ENCODE measurements at places on chromosomes 6 and 20. TPM values are rescaled to one million over a fixed set of nuclear protein-coding genes. Genes with fewer than 3 reads are reported as not detected.

Gene PKHD1
- total RNA-seq: 0.14 TPM

Gene GSTA3
- total RNA-seq: not detected

GRCh38 chr6:78577585-78577984 is 289.8 kb upstream of the IRAK1BP1 start:
- no peak for DNase-seq

- DNase-seq: no peak
Observed at GRCh38 chr6:75824160-75824559, 75.1 kb downstream of the MYO6 start.

- no peak for DNase-seq
Observed at GRCh38 chr6:107062691-107063090, 34.7 kb downstream of the MTRES1 start.

DNA sequence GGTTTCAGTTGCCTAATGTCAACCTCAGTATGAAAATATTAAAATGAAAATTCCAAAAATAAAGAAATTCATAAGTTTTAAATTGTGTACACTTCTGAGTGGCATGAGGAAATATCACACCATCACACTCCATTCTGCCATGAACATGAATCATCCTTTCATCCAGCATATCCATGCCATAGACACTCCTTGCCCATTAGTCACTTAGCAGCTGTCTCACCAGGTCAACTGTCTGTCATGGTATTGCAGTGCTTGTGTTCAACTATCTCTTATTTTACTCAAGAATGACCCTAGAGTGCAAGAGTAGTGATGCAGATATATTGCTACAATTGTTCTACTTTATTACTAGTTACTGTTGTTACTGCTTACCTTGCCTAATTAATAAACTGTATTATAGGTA is 712.4 kb downstream of the EPHA7 start:
- no peak for DNase-seq

DNA sequence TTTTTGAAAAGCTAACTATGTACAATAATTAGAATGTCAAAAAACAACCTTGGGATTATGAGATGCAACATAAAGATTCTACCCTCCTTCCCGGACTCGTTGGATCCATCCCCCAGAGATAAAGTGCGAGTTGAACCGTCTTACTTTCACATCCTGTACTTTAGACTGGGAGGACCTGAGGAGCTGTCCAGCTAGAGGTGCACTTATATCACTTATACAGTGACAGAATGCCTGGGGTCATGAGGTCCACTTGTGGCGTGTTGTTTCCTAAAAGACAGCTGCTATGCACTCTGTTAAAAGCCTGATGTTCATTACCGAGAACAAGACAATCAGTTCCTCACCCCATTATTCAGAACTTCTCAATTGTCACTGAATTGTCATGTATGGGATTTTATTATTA is 2.1 kb downstream of the CDS2 start:
- DNase-seq: no peak

Gene ENPP3
- not detected for total RNA-seq

- DNase-seq: no peak
Observed at GRCh38 chr20:42587427-42587826, 602.3 kb downstream of the PTPRT start.

GRCh38 chr20:41654292-41654691 is 36.1 kb upstream of the CHD6 start:
- DNase-seq: peak; percentile 23

- no peak for DNase-seq
Observed at GRCh38 chr6:147287869-147288271, 83.7 kb downstream of the STXBP5 start.

GRCh38 chr6:38415231-38416005 is 224.3 kb downstream of the BTBD9 start:
- no peak for DNase-seq

Gene TNFRSF6B
- not detected for total RNA-seq

DNA sequence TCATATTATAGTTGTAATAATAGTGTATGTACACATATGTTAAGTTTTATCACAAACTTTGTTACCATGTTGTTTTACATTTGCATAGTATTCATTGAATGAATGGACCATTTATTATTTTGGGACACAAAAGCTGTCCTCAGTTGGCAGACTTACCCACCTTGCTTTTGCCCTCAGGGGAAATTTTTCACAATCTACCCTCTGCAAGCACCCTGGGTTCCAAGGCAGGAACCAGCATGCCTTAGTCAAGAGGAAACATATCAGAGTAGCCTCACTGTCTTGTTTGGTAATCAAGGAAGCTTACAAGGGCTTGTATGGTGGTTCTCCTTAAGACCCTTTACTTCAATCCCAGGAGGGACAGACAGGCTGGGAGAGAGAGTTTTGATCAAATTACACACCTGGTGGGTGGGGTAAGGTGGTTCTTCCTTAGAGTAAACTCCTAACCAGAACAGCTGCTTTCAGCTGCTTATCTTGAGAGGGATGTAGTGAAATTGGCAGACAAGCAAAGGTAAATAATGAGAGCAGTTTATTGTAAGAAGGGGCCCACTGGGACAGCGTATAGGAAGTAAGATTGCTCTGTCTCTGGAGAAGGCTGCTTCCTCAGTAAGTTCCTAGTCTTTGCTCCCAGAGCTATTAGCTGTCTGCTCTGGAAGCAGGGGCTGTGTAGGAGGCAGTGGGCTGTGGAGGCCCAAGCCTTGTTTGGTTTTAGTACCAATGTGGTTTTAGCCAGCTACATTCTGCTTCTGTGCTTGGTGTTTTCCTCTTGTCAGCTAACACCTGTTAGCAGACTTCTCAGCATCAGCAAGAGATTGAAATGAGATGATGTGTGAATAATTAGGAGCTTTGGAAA is 31.1 kb downstream of the BRPF3 start:
- DNase-seq: no peak

Measured in H7 (cell line).